Activated CD4-positive, alpha-beta T cell treated with anti-CD3 and anti-CD28 coated beads, Interleukin-2, amount 50 U/mL, for 1 hour (primary cell): ENCODE measurements at places on chromosomes 1 and 21.
A peak's percentile ranks its signal among the peaks of the same experiment; 100 is the strongest.

DNA sequence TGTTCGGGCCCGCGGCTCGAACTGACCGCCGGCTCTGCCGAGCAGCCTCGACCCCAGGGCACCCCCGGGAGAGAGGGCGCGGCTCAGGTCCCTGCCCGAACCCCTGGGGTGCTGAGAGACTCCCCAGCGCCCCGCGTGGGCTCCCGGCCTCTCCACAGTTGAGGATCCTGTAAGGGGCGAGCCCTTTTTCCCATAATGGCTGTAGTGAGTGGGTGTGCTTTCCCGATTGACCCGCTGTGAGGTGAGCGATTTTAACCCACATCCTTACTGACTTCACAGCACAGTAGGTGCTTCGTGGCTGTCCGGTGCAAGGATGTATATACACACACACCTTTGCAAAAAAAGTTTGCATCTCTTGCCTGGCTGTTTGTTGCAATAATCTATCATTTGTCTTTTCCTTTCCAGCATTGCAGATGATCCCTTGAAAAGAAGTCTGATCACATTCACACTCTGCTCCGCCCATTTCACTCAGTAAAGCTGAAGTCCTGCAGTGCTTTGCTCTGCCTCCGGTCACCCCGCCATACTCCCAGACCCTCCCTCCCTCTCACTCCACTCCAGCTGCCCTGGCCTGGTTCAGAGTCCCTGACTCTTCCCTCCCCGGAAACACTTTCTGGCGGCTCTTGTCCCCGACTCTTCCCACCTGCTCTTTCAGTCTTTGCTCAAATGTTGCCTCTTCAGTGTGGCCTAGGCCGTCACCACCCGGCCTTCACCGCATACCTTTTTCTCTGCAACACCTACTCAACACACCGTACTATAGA, 955 bp upstream of the UBE2G2 start:
- no peak for DNase-seq

DNA sequence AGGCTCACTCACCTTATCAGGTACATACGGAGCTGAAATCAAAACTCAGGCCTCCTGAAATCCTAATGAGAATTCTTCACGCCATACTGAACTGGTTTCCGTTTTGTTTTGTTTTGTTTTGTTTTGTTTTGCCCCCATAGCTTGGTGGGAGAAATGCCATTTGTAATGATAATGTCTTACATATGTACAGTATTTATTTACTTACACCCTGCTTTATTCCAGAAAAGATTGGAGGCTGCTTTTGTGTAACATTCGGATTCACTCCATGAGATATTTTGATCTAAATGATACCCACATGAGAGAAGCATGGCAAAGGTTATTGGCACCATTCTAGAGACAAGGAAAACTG, 84.7 kb downstream of the EPHB2 start:
- DNase-seq, result no peak

GRCh38 chr1:77100875-77101274, 118.4 kb downstream of the PIGK start:
- DNase-seq, result no peak

DNA sequence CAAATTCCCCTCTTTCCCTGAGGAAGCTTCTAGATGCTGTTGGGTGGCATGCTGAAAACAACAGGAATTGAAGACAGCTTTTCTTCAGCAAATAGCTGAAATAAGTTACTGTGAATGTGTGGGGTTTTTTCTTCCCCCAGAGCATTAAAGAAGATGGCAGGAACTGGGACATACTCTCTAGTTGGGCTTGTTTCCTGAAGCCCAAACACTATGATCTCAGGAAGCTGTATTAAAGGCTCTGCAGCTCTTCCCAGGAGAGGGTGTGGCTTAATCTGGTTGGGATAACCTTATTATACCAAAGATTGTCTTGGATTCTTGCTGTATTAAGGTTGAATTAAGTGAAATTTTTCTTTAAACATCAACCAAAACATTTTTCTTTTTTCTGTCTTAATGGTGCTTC, 64.9 kb upstream of the LMO4 start:
- no peak for DNase-seq

DNA sequence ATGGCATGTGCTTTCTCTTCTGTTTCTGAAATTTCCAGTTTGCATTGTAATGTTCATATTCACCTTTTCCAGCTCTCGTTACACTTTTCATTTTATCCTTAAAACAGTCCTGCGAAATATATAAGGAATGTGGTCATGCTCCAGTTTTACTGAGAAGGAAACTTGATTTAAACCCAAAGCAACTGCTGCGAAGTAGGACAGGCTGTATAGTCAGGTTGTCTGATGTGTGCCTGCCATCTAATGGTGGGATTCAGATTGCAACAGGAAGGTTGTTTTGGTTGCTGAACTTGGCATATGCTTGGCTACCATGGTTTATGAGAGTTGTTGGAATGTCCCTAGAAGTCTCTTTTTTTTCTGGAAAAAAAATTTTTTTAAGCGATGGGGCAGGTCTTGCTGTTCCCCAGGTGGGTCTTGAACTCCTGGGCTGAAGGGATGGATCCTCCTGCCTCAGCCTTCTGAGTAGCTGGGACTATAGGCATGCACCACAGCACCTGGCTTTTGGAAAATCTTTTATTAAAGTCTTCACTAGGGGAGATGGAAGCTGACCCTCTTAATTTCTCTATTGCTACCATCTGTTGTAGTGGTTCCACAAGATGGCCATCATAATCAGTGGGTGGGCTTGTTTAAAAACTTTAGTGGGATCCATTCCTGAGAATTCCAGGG, 86.9 kb downstream of the UCK2 start:
- DNase-seq, result peak; percentile 59

DNA sequence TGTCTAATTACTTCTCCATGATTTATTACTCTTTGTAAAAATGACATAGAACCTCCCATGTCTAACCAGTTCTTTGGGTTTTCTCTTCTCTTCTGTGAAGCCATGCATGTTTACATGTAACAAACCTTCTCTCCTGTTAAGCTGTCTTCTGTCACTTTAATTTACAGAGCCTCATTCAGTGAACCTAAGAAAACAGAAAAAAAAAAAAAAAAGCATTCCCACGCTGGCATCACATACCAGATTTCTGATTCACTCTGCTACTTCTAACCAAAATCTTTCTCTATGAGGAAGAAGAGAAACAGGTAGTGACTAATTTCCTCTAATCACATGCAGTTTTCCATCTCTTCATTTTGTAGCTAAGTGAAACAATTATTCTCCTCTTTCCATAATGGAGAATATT, 141.4 kb upstream of the CXADR start:
- DNase-seq, result no peak

DNA sequence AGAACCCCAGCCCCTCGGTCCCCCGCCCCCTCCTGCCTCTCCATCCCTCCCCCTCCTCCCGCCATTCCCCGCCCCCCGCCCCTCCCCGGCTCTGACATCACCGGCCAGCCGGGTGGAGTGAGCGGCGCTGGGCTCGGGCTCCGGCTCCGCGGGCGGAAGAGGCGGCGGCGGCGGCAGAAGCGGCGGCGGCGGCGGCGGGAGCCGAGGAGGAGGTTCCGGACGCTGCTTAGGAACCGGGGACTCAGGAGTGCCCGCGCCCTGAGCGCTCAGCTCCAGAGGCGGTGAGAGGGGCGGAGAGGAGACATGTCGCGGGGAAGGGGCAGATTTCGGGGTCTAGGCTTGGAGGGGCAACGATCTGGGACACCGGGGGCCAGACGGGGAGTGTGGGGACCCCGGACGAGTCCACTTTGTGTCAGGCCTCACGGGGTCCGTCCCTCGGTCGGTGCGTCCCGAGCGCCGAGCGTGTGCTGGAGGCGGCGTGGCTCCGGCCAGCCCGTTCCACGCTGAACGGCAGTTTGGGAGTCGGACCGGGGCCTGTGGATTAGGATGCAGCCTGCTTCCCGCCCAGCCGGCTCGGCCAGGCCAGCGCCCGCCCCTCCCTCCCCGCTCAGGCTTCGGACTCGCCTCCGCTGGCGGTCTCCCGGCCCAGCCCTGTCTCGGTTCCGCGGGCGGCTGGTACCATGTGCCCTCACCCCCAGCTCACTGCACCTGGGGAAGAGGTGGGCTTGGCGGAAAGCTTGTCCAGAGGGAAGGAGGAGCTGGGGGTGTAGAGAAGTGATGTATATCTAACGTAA, at the start of gene PEA15:
TSS of gene PEA15 (plus strand) at position 143 of the 794 bp plus-strand sequence. CDS start 6,161 bp downstream, outside the sequence.
- peak; percentile 68 for DNase-seq

DNA sequence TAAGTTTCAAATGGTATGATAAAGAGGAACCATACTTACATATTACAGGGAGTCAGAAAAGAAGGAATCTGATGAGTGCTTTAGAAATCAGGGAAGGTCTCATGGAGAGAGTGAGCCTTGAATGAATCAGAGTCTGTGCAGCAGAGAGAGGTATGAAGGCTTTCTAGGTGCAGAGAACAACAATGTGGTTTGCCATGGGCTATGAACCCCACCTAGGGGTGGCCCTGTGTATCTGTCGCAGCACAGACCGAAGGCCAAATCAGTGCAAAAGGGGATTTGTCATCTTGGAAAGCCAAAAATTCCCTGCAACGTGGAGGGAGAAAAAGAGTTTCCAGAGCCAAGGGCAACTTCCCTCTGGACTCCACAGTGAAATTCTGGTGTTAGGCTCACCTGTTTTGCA, 3.5 kb downstream of the PAPPA2 start:
- DNase-seq, result no peak

GRCh38 chr1:169885207-169885606, 8.5 kb downstream of the SCYL3 start:
- no peak for DNase-seq
